ENCODE measurements at places on chromosomes 7 and 10.

- DNase-seq = peak; percentile 43
Measured at GRCh38 chr7:149883452-149883861, 9.7 kb downstream of the ATP6V0E2 start.

DNA sequence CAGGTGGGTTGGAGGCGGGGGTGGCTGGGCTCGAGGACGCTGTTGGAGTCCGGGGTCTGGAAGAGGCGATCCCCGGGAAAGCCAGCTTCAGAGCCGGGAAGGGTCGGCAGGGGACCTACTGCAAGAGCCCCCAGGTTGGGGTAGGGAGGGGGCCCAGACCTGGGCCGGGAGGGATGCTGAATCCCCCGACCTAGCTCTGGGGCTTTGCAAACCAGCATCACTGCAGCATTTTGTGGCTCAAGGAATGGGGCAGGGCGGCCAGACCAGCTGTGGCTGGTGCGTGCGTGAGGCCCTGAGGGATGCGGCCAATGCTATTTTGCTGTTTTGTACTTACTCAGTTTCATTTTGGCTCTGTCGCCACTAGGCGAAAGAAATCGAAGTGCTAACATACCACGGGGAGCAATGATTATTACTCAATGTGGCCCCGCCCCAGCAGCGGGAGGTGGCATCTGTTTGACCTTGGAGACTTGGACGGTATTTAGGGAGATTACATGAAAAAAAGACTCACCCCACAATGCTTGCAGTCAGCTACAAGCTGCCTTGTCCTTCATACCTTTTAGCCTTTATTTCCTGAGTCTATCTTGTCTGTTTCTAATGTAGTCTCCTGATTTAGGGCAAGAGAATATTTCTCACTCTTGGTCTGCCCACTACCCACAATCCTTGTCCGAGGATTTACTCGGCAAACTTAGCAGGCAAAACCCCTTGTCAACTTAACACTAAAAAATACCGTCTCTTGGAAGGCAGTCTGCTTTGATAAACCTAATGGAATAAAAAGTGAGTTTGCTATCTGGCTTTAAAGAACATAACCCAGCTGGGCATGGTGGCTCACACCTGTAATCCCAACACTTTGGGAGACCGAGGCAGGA, 16.2 kb downstream of the HSPB1 start:
- peak; percentile 92 for DNase-seq

GRCh38 chr7:75033826-75034225, 39.8 kb downstream of the RCC1L start:
- no peak for DNase-seq

DNA sequence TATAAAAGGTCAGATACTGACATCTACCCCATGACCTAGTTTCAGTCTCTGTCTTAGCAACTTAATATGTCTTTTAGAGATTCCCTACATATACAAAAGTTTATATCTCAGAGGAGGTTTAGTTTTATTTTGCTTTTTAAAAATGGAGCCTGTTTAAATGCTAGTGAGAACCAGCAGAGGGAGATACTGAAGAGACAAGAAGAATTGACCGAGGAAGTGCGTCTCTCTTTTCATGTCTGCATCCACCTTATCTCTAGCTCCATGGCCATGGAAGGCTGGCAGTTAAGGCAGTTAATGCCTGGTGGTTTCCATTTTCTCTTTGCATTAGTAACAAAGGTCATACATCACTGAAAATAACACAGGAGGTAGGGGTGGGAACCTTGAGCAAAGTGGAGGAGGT, 10.7 kb downstream of the SUV39H2 start:
- peak; percentile 26 for DNase-seq

GRCh38 chr7:150568714-150569113, 1.5 kb downstream of the GIMAP4 start:
- DNase-seq = no peak

DNA sequence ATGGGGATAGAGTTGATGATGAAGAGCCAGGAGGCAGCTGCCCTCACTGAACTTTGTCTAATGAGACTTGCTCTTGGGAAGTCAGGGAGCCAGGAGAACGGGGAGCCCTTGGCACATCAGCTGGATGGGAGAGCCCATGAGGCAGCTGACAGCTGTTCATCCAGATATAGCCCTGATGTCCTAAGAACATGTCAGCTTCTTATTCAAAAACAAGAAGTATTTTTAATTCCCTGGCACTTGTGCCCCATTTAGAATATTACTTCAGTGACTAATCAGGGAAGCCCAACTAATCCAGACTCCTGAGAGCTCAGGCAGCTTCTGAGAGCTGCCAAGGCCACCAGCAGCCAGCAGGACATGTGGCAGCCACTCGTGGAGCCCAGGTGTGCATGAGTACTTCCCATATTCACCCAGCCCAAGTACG, 363.4 kb downstream of the GRID1 start:
- no peak for DNase-seq

DNA sequence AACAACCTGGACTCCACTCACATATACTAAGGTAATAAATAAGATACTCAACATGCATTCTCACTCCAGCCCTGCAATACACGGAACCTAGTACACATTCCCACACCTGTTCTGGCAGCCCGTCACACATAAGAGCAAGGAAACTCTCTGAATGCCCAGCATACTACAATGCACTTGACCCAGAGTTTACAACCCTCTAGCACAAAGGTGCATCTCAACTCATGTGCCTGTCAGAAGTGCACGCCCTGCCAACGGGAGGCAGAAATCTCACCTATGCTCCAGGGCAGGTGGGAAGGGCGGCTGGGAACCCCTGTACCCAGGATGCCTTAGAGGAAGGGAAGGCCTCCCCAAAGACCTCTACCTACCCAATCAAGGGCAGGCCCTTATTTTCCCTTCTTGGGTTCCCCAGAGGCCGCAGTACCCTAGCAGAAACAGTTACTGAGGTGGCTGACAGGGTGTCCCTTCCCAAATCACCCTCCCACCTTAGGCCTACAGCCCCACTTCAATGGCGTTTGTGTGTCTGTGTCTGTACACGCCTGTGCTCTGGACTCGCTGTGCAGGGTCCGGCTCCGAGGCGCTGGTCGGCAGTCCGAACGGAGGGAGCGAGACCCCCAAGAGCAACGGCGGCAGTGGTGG, 2.0 kb downstream of the EVX1 start:
- no peak for DNase-seq

DNA sequence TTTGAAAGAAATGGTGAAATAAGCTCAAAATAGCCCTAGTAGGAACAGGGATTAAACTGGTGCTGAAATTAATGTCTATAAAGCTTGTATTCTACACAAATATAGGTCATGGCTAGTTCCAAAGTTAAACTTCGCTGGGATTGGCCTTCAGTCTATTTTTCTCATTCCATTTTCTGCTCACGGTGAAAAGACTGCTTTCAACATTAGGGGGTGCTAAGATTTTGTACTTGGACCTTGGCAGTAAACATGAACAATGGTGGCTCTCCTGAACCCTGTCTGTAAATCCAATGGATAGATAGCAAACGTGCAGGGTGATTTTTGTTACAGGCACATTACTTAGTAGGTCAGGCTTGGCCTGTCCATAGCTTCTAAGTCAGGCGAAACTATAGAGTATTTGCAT, 36.0 kb upstream of the RSU1 start:
- peak; percentile 71 for DNase-seq

DNA sequence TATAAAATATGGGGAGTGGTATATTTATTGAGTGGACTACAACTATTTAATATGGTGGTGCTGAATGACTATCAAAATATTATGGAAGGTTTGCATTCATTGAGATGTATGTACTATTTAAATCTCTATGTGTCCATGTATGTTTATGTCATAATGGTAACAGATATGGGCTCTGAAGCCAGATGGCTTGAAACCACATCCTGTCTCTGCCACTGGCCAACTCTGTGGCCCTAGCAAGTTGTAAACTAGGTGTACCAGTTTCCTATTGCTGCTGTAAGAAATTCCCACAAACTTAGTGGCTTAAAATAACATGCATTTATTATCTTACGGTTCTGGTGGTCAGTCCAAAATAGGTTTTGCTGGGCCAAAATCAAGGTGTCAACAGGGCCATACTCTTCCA, 198.1 kb upstream of the NFE2L3 start:
- no peak for DNase-seq

- no peak for DNase-seq
Measured at GRCh38 chr7:122298131-122298530, 6.4 kb downstream of the FEZF1 start.

DNA sequence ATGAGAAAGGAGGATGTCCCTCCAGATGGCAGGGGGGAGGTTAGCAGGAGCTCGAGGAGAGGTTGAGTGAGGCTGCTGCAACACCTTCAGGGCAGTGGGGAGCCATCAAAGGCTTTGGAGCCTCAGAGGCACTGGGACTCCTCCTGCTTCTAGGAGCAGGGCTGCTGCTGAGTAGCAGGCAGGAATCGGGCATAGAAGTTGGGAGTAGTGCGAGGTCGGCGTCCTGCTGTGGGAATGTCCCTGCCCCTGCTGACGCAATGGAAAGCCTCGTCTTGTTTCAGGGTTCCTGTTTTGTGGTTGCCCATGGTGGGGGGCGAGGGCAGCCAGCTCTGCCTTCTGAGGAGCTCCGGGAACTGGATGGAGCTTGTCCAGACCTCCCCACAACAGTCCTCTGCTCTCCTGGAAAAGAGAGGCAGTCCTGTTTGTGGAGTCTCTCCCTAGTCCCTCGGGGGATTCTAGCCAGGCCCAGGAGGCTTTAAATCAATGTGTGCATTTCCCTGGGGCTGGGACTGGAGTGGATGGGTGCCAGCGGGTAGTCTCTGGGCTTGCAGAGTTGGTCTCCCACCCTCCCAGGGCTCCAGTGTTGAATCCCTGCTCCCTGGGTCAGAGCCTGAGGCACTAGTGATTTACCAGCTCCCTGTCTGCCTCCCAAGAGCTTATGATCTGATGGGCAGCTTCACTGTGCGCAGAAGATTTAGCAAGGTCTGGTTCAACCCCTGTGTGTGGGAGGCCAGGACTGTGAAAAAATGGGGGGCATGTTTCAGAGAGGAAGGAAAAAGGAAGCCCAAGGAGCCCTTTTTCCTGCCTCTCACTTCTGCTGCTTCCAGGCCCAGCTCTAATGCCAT, 98.7 kb upstream of the PPIF start:
- DNase-seq = no peak

DNA sequence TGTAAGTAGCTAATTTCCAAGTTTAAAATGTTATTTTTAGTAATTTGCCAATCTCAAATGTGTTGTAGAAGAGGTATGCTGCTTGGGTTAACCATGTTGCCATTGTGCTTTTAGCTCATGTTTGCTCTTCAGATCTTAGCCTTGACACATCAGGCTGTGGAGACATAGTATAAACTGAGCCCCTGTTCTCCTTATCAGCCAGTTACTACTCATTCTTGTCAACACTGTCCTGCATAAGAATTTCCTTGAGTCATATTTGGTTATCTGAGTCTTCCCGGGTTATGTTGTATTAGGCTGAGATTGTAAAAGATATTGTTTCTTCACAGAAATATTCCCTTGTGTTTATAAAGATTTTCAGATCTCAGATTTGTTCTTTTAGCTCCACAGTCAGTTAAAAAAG, 4.1 kb downstream of the SSBP1 start:
- no peak for DNase-seq

DNA sequence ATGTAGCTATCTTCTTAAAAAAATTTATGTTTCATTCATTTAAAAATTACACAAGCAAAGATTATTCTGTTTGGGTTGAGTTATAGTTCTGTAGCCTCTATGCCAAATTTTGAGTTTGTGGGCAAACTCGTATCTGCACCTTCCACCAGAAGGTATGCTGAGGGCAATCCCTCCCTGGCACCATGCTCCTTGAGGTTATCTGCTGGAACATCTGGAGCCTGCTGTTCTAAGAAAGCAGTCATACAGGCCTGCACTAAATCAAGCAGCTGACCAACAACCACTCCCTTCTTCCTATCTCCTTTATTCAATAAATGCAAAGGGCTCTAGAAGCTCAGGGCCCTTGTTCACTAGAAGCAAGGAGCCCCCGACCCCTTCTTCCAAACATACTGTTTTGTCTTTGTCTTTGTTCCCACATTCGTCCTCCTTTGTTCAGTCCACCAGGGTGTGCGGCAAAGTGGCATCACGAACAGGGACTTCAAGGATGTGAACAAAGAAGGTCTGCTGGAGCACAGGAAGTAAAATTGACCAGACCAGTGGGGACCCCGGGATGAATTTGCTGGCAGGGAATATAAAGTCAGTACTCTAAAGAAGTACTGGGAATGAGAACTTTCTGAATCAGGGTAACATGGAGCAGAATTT, 36.4 kb downstream of the OR13A1 start:
- no peak for DNase-seq

DNA sequence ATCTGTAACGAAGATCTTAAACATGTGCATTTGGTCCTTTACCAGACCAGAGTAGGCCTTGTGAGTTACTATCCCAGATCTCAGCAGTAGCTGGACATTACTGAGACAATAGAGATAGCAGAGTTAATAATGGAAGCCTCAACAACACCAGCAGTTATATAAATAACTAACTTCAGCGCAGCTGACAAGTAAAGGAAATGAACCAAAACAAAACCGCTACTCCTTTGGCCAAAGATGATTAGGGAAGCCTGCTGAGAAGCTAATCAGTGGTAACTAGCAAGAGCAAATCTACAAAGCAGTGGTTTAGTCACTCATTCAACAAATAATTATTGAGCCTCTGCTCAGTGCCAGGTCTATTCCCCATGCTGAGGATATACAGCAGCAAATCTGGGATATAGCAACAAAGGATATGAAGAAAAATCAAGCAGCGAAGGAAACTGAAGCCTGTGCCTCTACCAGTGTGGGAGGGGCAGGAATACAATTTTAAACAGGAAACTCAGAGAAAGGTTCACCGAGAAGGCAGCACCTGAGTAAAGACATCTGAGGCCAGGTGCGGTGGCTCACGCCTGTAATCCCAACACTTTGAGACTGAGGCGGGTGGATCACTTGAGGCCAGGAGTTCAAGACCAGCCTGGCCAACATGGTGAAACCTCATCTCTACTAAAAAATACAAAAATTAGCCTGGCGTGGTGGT, 103.6 kb downstream of the ELMO1 start:
- no peak for DNase-seq

DNA sequence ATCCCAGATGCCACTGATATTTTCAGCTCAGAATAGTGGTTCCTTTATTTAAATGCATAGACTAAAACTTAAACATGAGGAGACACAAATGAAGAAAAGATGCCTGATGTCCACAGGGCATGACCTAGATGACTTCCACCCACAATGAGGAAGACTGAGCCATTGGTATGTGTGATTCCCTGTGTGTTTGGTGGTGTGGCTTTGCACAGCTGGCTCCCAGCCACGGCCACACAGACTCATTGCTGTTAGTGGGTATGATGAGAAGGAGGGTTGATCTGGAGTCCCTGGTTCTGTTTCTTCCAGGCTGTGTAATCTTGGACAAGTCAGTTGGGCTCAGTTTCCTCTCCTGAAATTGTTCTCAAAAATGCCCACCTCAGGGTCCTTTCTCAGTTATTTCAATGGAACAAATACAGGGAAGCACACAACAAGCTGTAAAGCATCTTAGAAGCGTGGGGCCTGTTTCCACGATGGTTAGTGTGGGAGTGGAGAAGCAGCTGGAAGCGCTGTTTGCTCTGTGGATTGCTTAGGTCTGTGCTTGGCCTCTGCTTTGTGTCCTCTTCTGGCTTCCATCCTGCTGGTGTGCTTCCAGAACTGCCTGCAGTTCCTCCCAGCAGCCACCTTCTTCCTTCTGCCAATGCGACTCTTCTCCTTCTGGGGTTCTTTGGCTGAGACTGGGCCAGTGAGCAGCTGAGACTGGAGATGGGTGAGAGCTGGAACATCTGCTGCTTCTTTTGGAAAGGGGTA, 303.7 kb downstream of the BMPER start:
- DNase-seq = peak; percentile 85

- DNase-seq = no peak
Measured at GRCh38 chr10:121524157-121524817, 74.0 kb downstream of the FGFR2 start.

GRCh38 chr7:81264116-81264515, 345.3 kb upstream of the SEMA3C start:
- DNase-seq = peak; percentile 2
